ENCODE measurements at places on chromosomes 16 and 17. TPM values are rescaled to one million over a fixed set of nuclear protein-coding genes. Genes with fewer than 3 reads are reported as not detected.

The IRF8 gene
- not detected for total RNA-seq

The KDM6B gene
- 5.1 TPM for total RNA-seq

The PGAP3 gene
- 9.9 TPM for total RNA-seq

The EFCAB5 gene
- under 0.01 TPM for total RNA-seq
